ENCODE measurements at places on chromosomes 12 and 14.

GRCh38 chr12:113835896-113836295 is 130.2 kb downstream of the RBM19 start:
- DNase-seq: no peak

GRCh38 chr14:72884386-72884785 is 9.5 kb downstream of the DPF3 start:
- no peak for DNase-seq

DNA sequence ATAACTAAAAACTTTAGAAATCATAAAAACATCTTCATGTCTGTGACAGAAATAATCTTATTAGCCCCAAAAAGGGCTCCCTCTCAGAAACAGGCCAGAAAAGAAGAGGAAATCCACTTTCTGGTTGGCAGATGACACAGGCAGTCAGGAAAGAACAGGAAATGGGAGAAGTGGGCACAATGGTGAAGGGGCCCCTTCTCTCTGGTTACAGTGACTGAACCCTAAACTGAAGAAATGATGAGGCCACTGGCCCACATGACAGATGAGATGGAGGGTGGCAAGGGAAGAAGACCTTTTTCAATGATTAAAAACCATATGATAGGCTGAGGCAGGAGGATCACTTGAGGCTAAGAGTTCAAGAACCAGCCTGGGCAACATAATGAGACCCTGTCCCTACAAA is 21.1 kb downstream of the TCTN1 start:
- no peak for DNase-seq

GRCh38 chr14:46653031-46653755 is 1.6 kb upstream of the RPL10L start:
- DNase-seq: no peak

DNA sequence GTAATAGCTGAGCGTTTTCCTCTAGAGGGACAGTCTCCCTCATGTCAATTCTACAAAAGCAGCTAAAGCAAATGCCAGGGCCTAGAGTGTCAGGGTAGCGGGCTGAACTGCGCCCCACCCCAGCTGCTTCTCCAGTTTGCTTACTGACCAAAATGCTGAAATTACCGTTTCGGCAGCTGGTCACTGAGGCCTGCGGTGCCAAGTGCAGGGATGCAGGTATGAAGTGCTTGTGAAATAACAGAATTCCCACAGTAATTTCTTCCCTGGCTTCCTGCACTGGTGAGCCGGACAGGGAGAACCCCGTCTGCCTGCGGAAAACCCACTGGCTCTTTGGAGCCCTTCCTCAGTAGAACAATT is 19.1 kb downstream of the PSMC1 start:
- DNase-seq: no peak

- DNase-seq: no peak
Measured at GRCh38 chr14:99055019-99055418, 217.0 kb downstream of the BCL11B start.

GRCh38 chr14:23316300-23316699 is 5.0 kb upstream of the PABPN1 start:
- DNase-seq: no peak

DNA sequence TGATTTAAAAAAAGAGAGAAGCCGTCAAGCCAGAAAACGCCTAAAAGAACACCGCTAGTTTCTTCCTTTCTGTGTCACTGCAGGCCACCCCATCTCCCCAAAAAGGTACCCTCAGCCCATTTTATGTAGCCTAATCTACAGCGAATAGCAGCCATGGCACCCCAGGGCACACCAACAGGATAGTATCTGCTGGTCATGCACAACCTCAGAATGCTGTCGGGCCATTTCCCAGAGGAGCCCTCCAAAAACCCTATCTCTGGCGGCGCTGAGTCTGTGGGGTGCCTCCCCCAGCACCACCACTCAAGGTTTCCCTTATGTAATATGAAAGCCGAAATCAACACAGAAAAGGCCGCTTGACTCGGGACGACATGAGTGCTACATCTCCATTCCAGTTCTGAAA is 98.9 kb downstream of the BCL11B start:
- no peak for DNase-seq

DNA sequence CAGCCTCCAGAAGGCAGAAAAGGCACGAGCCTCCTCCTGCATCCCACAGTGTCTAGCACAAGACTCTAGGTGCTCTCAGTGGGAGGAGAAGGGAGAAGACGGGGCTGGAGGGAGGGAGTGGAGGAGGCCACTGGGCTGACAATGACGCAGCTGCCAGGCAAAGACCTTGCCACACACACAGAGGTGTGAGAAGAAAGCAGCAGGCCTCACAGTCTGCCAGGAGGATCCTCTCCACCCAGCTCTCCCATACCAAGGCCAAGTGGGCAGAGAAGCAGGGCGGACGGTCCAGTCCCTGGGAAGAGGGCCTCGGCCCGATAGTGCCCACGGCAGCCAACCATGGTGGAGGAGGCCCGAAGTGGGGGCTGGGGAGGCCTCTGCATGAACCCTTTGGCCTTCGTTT is 78.9 kb downstream of the NCOR2 start:
- DNase-seq: no peak

DNA sequence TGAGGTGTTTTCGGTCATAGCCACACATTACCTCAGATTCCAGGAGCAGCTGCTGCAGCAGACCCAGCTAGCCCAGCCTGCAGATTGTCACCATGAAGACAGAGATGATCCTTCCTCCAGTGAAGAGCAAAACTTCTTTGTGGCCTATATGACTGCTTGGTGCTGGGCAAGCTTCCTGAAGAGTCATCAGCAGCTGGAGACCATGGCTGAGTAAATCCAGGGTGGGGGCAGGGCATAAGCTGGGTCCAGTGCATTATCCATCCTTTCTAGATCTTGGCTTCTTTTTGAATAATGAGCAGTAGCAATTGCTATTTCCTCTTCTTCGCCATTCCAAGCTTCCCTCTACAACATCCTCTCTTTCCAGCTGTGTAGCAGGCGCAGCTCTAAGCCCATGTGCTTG is 373.1 kb upstream of the DDHD1 start:
- DNase-seq: no peak

Measured in left renal pelvis (tissue), 4 donors.